ENCODE measurements at places on chromosomes 6 and 20. TPM values are rescaled to one million over a fixed set of nuclear protein-coding genes. Genes with fewer than 3 reads are reported as not detected.

CLVS2 gene
- not detected for total RNA-seq

NMBR gene
- not detected for total RNA-seq

TMEM14B gene
- total RNA-seq: 58.5 TPM

CFB gene
- not detected for total RNA-seq

MUC21 gene
- not detected for total RNA-seq

TMEM242 gene
- 24.1 TPM for total RNA-seq

PTK7 gene
- not detected for total RNA-seq

SLC22A1 gene
- 1.5 TPM for total RNA-seq

DNMT3B gene
- 0.36 TPM for total RNA-seq

GSTA2 gene
- not detected for total RNA-seq

C20orf141 gene
- not detected for total RNA-seq

FBXO30 gene
- 10.2 TPM for total RNA-seq

MATN4 gene
- not detected for total RNA-seq

Data from B cell (primary cell).